ENCODE measurements at places on chromosomes 7 and 10. TPM values are rescaled to one million over a fixed set of nuclear protein-coding genes. Genes with fewer than 3 reads are reported as not detected.

DNA sequence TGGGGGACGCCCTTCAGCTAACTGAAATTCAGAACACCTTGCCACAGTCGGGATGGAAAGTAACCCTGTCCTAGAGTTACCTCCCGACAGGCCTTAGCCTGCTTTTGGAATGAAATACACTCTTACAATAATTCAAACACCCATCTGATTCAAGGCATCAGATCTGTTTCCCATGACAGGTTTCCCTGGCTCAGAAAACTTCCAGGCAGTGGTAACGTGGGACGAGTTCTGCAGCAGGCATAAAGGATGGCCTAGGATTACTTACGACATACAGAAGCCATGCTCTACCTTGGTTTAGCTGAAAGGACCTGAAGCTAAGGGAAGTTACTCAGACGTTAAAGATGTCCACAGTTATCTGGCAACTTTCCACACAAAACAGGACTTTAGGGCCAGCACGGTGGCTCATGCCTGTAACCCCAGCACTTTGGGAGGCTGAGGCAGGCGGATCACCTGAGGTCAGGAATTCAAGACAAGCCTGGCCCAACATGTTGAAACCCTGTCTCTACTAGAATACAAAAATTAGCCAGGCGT lies 5.0 kb downstream of the PAXIP1 start:
- H3K27ac ChIP-seq = peak overlapping the region; percentile 94
- no peak overlapping the region for H3K4me3 ChIP-seq
- H3K4me1 ChIP-seq = peaks cover 32% of the 10 kb centered on the region
- peaks cover 40% of the 10 kb centered on the region for H3K36me3 ChIP-seq
- no peak for DNase-seq

DNA sequence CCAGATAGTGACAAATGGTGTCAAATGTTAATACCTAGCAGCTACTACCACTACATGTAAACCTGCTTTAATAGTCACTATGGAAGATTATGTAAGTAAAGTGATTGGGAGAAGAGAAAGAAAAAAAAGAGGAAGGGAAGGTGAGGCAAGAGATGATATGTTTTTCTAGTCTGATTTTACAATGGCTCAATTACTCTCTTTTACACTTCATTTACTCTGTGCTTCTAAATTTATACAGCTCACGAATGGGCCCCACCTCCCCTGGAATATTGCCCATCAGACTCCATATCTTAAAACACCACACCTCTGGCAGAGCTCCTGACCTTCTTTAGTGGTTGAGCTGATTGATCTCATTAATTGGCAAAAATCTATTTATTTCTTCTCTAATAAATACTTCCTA lies 28.0 kb upstream of the IKZF1 start:
- no peaks in the 10 kb centered on the region for H3K36me3 ChIP-seq
- peaks cover 2% of the 10 kb centered on the region for H3K27me3 ChIP-seq
- H3K4me3 ChIP-seq = no peak overlapping the region
- no peak for DNase-seq
- H3K27ac ChIP-seq = no peak overlapping the region

GRCh38 chr7:155682484-155682883 lies 38.0 kb downstream of the RBM33 start:
- H3K4me1 ChIP-seq = peaks cover 38% of the 10 kb centered on the region
- H3K27me3 ChIP-seq = no peaks in the 10 kb centered on the region
- H3K27ac ChIP-seq = 0 out of 2 replicates have a peak overlapping the region, but pooled peaks have one; percentile 59
- DNase-seq = no peak
- H3K36me3 ChIP-seq = peaks cover 46% of the 10 kb centered on the region
- no peak overlapping the region for H3K4me3 ChIP-seq

GRCh38 chr7:3266240-3266639 lies 34.8 kb upstream of the SDK1 start:
- H3K36me3 ChIP-seq = no peaks in the 10 kb centered on the region
- no peaks in the 10 kb centered on the region for H3K27me3 ChIP-seq
- H3K4me1 ChIP-seq = peaks cover 31% of the 10 kb centered on the region

The HMX2 gene
- total RNA-seq = 1.4 TPM

DNA sequence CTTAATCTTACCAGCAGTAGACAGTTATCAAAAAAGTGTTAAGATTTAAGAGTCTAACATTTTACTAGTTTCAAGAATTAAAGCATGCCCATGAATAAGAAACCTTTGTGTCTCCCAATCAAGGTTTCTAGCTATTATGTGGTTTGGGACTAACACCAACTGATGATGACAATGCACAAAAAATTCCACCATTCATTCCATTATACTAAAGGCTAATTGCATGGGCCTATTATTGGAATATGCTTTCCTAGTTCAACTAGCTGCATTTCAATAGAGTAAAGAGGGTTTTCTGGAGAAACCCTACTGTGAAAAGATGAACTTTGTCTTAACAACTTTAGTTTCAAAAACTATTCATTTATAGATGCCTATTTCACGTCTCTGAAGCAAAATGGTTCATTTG lies 44.6 kb downstream of the UBE2H start:
- no peak overlapping the region for H3K4me3 ChIP-seq
- no peaks in the 10 kb centered on the region for H3K27me3 ChIP-seq
- H3K36me3 ChIP-seq = peaks cover 15% of the 10 kb centered on the region
- DNase-seq = no peak
- peaks cover 52% of the 10 kb centered on the region for H3K4me1 ChIP-seq
- peak overlapping the region; percentile 16 for H3K27ac ChIP-seq

The EIF3A gene
- total RNA-seq = 177 TPM

DNA sequence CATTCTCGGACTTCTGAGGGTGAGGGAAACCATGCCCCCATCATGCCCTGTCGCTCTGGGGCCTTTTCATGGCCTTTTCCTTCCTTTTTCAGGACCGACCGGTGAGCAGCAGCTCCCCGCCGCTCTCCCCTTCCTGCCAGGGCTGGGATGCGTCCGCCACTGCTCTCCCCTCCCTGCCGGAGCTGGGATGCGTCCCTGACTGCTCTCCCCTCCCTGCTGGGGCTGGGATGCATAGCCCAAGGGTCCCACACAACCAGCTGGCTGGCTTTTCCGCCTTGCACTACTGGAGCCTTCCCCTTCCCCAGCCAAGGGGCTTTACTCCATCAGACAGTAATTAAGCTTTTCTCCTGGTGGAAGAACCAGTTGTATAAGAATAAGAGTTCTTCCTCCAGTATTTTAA lies 129.7 kb upstream of the COBL start:
- peak; percentile 62 for DNase-seq
- peak overlapping the region; percentile 42 for H3K27ac ChIP-seq
- peaks cover 41% of the 10 kb centered on the region for H3K4me1 ChIP-seq
- H3K4me3 ChIP-seq = peak overlapping the region; percentile 26

DNA sequence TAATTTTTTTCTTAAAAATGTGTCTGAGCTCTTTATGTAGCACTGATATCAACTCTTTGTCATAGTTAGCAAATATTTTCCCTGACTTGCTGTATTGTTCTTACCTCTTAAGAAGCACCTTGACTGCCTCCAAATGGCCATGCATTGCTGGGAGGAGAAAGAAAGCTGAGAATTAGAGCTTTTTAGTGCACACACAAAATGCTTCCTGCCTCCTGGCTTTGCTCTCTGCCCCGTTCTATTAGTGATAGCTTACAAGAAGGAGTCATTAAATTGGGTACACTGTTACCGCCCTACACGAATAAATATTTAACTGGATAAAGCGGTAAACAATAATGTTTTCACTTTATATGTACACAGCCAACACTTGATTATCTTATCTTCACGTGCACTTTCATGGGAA lies 4.1 kb downstream of the ANKRD16 start:
- H3K36me3 ChIP-seq = peaks cover 45% of the 10 kb centered on the region
- no peak overlapping the region for H3K4me3 ChIP-seq
- no peaks in the 10 kb centered on the region for H3K27me3 ChIP-seq

The SEMA3C gene
- total RNA-seq = 2.1 TPM

DNA sequence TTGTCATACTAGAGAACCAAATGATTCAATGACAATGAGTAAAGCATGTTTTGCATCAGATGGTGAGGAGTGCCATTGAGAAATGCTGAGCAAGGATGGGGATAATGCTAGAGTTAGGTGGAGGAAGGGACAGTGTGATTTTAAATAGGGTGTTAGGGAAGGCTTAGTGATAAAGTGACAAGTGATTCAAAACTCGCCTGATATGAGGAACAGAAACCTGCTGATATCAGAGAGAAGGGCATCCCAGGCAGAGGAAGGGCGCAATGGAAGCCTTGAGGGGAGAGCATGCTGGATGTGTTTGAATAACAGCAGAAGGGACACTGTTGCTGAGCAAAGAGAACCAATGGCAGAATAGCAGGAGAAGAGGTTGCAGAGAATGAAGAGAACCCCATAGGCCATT lies 196.2 kb downstream of the NRG3 start:
- H3K4me3 ChIP-seq = no peak overlapping the region
- no peaks in the 10 kb centered on the region for H3K36me3 ChIP-seq
- H3K27ac ChIP-seq = no peak overlapping the region
- H3K4me1 ChIP-seq = peaks cover 30% of the 10 kb centered on the region
- H3K27me3 ChIP-seq = no peaks in the 10 kb centered on the region
- no peak for DNase-seq

DNA sequence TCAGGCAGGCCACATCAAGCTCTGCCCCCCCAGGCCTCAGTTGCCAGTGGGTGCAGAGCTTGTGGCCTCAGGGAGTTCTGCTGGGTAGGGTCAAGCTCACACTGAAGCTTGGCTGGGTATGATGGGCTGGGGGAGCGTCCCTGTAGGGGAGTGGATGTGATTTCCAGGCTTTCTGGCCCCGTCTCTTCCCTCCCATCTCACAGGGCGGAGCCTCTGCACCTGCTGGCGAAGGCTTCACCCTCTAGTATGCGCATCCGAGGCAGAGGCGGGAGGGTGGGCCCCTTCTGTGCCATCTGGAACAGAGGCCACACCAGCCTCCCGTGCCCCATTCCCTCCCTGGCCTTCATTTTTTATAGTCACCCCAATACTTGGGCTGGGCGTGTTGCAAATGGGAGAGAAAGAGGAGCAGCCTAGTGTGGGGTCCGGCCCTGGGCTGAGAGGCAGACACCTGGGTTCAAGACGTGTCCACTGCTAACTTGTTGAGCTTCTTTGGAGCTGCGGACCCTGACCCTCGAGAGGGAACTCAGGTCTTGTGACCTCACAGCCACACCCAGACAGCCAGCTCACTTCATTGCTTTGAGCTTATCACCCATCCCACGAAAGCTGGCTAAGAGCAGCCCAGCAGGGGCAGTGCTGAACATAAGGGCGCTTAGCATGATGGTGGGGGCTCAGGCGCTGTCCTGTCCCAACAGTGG lies 2.3 kb downstream of the AQP1 start:
- no peak overlapping the region for H3K27ac ChIP-seq
- H3K27me3 ChIP-seq = no peaks in the 10 kb centered on the region
- H3K36me3 ChIP-seq = no peaks in the 10 kb centered on the region

DNA sequence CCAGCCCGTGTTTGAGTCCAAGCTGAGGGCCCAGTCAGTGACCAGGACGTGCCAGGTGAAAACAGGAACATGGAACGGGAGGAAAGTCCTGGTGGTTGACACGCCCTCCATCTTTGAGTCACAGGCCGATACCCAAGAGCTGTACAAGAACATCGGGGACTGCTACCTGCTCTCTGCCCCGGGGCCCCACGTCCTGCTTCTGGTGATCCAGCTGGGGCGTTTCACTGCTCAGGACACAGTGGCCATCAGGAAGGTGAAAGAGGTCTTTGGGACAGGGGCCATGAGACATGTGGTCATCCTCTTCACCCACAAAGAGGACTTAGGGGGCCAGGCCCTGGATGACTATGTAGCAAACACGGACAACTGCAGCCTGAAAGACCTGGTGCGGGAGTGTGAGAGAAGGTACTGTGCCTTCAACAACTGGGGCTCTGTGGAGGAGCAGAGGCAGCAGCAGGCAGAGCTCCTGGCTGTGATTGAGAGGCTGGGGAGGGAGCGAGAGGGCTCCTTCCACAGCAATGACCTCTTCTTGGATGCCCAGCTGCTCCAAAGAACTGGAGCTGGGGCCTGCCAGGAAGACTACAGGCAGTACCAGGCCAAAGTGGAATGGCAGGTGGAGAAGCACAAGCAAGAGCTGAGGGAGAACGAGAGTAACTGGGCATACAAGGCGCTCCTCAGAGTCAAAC lies 5.2 kb downstream of the GIMAP5 start:
- H3K27ac ChIP-seq = no peak overlapping the region
- no peak for DNase-seq
- peaks cover 100% of the 10 kb centered on the region for H3K27me3 ChIP-seq
- H3K36me3 ChIP-seq = no peaks in the 10 kb centered on the region
- no peaks in the 10 kb centered on the region for H3K4me1 ChIP-seq

The TRIM73 gene
- 2.0 TPM for total RNA-seq

DNA sequence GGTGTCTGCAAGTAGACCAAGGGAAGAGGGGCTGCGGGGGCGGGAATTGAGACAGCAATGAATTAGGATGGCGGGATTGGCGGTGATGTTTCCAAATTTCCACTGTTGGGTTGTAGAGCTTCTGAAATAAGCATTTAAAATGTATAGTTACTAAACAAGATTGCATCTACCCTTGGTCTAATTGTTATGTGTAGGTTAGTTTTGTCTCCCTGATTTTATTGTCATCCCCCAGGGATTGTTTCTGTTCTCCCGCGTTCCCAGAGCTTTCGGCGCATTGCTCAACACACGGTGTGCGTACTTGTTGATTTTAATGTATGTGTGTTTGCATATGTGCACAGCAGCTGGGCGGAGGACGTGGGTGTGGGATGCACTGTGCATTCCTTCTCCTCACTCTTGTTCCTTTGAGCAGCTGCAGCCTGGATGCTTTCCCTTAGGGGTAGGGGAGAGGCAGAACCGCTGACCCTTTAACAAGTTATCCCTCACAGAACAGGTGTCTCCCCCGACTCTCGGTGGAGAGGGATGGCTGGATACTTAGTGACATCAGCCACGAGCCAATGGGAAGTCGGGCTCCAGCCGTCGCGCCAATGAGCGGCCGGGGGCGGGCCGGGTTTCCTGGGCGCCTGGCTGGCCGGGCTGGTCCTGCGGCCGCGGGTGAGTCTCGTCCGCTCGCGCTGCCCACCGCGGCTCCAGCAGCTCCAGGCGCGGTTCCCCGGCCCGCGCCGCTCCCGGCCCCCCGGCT lies at the start of gene TSPAN33:
TSS of gene TSPAN33 (plus strand) at position 613 of the 739 bp plus-strand sequence. CDS start 274 bp downstream, outside the sequence.
- H3K36me3 ChIP-seq = peaks cover 4% of the 10 kb centered on the region
- H3K4me3 ChIP-seq = peak within 1 kb of the TSS; percentile 78
- no peak within 1 kb of the TSS for H3K27ac ChIP-seq
- peaks cover 38% of the 10 kb centered on the region for H3K27me3 ChIP-seq

The ZP3 gene
- 3.3 TPM for total RNA-seq

GRCh38 chr7:158249692-158250091 lies 337.9 kb downstream of the PTPRN2 start:
- no peak overlapping the region for H3K4me3 ChIP-seq
- DNase-seq = no peak
- no peaks in the 10 kb centered on the region for H3K27me3 ChIP-seq
- no peaks in the 10 kb centered on the region for H3K4me1 ChIP-seq
- no peak overlapping the region for H3K27ac ChIP-seq
- H3K36me3 ChIP-seq = peaks cover 4% of the 10 kb centered on the region
